ENCODE measurements at places on chromosomes 7 and 10.

DNA sequence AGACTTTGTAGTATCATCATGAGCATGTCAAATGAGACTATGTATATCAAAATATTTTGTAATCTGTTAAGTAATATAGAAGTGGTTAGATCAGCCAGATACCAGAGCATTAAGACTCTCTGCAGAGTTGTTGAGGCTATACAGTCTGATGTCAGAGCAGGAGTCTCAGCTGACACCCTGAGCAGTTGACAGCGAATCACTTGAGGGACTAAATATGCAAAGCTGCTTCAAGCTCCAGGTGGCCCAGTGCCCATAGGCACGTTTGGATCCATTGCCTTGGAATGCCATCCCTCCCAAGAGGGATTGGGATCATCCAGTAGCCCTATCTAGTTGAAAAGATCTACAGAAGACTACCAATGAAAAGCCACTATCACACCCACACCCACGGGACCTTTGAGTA, 210.2 kb downstream of the TAX1BP1 start:
- no peak for DNase-seq

DNA sequence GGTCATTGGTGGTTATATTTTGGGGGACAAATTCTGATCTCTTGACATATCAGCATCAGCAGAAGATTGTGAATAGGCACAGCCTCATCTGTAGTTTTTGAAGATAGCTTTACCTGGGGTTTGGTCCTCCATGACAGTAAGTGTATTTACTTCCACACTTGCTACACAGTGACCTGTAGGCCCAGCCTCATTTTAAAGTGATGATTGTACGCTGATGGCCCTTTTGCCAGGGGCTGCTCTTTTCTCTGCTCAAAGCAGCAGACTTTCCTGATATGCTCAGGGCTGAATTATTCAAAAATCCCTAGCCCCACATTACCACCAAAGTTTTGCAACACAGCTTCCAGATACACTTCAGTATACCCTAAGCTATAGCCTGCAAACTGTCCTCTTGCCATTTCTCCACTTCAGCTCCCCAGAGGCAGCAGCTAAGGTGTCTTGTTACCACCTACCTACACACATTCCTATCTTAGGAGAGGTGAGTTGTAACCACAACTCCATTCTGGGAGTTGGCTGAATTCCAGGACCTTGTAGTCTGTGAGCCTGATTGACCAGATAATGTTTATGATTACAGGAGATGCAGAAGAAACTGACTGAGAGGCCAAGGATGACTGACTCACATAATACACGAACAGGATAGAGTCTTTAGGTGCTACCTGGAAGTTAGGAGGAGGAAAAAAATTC, 6.0 kb downstream of the ASB4 start:
- no peak for DNase-seq

DNA sequence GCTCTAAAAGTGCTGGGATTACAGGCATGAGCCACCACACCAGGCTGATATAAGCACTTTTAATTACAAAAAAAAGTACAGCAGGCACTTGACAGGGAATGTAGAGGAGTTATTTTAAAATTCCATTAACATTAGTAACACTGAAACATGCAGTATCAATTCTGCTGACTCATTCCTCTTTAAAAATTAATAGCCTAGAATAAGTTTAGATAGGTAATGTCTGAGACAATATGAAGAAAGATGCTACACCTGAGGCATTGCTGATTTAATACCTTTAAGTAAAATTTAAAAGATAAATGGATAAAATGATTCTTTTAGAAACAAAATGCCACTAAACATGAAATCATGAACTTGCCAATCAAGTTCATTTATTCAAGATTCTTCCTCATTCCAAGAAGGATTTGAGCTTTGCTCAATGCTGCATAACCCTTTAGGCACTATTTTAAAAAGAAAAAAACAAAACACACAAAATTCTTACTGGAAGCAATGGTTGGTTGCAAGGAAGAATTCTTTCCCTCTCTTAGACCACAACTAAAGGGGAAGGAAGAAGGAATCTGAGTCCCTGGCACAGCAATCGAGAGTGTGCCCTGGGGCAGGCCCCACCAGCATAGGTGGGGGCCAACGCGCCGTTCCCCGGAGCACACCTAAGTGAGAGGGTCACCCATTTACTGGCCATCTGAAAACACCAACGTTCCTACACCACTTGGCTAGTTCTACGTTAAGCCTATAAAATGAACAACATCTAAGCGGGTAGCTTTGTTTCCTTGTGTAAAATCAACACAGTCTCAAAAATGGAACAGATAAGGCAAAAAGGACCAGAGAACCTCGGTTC, 26.6 kb downstream of the ESYT2 start:
- no peak for DNase-seq

DNA sequence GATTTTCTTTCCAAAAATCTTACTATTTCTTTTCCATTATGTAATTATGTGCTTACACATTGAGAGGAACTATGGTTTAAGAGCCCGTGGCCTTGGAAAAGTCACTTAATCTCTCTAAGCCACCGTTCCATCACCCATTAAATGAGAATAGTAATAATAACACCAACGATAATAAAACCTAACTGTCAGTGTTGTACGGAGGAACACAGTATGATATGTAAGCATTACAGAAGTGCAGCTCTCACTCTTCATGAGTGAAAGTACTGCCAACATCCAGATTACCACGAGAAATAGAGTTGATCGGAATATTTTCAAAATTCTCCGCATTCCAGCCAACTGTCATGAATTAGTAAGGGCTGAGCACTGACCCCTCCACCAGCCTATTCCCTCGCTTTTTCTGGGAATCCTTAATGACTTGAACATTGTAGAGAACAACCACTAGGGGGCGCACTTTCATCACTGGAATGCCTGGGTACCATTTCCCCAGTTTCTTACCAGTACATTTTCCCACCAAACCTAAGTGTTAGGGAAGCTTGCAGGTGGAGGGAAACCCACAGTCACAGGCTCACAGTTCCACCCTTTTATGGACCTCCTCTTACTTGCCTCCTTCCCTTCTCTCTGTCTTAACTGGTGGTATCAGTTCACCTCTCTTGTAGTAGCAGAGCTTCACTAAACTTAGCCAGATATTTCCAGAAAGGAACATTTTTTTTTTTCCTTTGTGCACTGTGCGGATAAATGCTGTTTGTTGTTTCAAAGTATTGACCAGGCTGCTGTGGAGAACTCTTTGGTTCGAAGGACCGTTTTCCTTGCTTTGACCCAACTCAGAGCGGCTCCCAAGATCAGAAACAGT, 27.8 kb downstream of the NKX2-3 start:
- no peak for DNase-seq

DNA sequence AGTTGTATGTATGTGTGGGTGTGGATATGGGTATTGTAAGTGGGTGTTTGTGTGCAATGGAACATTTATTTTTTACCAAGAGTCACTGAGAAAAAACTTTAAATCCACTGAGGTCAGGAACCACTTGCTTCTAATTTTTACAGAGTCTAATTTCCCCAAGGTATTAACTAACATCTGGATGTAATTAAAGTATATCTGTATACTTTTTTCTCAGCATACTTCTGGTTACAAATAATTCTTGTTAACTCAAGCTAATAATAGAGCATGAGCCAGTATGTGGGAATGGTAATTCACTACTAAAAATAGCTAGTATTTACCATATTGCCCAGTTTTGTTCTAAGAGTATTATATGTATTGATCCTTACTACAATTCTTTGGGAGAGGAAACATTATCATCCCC, 24.6 kb upstream of the STEAP4 start:
- no peak for DNase-seq

GRCh38 chr10:112535531-112535951, 88.5 kb downstream of the VTI1A start:
- no peak for DNase-seq

- DNase-seq, result no peak
Measured at GRCh38 chr10:103045961-103046360, 127.9 kb downstream of the CNNM2 start.

- DNase-seq, result no peak
Measured at GRCh38 chr10:16741540-16741939, 75.7 kb downstream of the RSU1 start.
